M059J (cell line): ENCODE measurements at places on chromosomes 12 and 14. TPM values are rescaled to one million over a fixed set of nuclear protein-coding genes. Genes with fewer than 3 reads are reported as not detected.

Gene SLC25A47
- total RNA-seq, result not detected in 2 replicates

Gene KCNJ8
- total RNA-seq, result not detected in 2 replicates

Gene CEP290
- 8.8 and 26.8 TPM in 2 replicates for total RNA-seq

Gene NINJ2
- 0.81 TPM in 1 of 2 replicates, not detected in the other for total RNA-seq

Gene CMKLR1
- 0.05 TPM in 1 of 2 replicates, not detected in the other for total RNA-seq

Gene RPGRIP1
- not detected in 2 replicates for total RNA-seq

DNA sequence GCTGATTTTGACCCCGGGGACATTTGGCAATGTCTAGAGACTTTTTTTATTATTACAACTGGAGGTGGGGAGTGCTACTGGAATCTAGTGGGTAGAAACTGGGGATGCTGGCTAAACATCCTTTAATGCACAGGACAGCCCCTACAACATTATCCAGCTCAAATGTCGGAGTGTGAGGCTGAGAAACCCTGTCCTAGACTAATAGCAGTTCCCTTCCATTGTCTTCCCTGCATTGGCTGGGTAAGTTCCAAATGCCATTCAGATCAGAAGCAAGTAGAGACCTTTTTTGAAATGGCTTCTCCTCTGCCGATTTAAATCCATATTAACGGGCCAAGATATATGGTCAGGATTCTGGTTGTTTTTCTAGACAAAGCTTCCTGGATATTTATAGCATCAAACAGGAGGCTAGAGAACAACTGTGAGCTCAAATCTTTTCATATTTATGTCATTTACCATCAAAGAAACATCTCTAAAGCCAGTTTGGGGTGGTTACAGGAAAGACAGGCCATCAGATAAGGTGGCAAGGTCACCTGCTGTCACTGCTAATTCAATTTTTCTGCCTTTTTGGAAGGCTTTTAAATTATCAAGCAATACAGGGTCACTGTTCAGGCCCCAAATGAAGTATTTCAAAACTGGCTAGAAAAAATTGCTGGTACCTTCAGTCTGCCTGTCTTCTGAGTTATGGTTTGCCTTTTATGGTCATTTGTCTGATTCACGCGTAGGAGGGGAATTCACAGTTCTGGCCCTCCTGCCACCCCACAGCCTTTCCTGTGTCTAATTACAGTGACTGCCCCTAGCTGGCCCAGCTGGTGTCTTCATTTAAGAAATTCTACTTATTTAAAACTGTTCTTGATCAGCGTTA lies 20.1 kb upstream of the AKAP5 start:
- peak; percentile 84 for DNase-seq

GRCh38 chr12:12715459-12716150 lies 1.6 kb upstream of the CDKN1B start:
- DNase-seq, result peak; percentile 39

- no peak for DNase-seq
These were observed 60.8 kb upstream of the MED13L start for GRCh38 chr12:116338064-116338846.

DNA sequence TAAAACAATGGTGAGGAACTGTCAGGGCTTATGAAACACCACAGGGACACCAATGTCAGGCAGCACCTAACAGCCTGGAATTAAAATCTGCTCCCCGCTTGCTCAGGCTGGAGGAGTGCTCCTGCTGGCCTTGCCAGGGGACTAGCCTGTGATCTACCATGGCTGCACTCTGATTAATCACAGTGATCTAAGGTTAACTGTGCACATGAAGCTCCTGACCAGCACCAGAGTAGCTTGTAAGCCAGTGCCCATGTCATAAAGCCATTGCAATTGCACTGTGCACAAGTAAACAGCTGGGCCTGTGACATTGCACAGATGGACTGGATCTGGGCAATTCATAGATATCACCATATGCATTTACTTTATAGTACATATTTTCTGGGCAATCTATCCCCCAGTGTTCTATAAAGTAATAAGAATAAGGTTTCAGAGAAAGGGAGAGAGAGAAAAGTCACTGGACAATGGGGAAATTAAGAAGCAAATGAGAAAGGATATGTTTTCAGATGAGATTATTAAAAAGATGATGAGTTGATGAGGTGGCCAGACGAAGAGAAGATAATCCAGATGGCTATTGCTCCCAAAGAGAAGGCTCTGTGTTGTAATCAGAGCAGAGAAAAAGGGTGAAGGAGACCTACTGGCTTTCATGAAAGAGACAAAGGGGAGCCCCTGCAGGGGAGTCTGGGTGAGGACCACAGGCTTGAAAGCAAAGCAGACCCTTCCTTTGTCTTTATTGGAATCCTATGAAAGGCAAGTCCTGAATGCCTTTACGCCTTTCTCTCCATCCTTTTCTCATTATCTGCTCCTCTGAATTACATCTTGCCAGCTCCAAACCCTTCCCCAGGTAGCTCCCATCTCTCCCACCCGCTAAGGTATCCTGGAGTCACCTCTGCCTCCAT lies 145.8 kb downstream of the SLC38A6 start:
- DNase-seq, result no peak

- no peak for DNase-seq
These were observed 24.0 kb upstream of the GNG2 start for GRCh38 chr14:51836417-51836816.

DNA sequence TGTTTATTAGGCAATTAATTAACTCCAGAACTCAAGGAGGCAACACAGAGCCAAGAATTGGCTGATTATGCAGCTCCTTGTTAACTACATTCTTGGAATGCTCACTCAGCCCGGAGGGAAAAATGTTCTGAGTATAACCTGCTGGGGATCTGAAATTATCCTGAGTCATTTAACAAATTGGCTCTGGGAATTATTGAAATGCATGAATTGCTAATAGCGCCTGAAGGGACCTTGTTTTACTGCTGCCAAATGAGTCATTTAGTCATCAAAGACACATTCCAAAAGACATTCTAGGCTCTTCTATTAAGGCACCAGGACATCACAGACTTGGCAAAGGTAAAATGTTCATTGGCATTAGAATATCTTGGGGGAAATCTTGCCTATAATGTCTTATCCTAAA lies 13.0 kb downstream of the TMEM52B start:
- peak; percentile 94 for DNase-seq

GRCh38 chr12:93757792-93758694 lies 80.9 kb downstream of the CRADD start:
- no peak for DNase-seq

- no peak for DNase-seq
These were observed 117.2 kb upstream of the FZD10 start for GRCh38 chr12:130044991-130045621.

GRCh38 chr12:14723763-14724162 lies 27.4 kb upstream of the GUCY2C start:
- peak; percentile 49 for DNase-seq

GRCh38 chr14:99682809-99683618 lies 1.1 kb upstream of the CYP46A1 start:
- peak; percentile 58 for DNase-seq

DNA sequence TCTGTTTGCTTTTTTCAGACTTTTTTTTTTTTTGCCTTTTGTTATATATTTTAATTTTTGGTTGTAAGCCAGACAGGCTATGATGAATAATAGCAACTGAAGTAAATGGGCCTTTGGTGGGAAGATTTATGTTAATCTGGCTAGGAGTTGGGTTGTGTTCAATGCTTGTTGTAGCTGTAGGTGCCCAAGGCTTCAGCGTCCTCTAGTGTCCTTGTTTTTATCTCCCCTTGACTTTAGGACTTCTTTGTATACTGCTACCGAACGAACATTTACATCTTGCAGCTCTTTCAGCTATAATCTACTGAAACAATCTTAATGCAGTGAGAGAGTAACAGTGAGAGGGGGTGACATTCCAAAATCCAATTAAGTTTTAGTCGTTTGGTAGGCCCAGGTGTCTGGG lies 848.4 kb upstream of the FBXO33 start:
- peak; percentile 1 for DNase-seq

DNA sequence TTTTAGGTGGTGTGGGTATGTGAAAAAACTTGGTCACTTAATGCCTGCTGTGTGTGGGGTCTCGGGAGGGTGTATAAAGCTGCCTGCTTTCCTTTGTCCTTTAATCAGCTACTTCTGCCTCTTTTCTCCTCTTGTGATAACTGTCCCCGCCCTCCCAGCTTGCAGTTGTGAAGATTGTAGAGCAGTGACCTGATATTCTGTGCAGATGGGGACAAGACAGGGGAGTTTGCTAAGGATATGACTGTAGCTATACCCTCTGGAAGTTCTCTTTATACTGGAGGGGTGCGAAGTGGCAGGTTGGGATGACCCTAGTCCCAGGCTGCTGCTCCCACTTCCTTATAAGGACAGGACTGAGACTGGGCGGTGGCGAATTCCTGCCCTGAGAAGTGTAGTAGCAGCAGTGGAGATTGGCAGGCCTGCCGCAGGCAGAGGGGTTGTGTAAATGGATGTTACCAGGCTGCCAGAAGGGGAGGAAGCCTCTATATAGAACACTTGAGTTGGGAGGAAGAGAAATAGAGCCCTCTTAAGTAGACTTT lies 835 bp downstream of the MYL6 start:
- DNase-seq, result peak; percentile 82

DNA sequence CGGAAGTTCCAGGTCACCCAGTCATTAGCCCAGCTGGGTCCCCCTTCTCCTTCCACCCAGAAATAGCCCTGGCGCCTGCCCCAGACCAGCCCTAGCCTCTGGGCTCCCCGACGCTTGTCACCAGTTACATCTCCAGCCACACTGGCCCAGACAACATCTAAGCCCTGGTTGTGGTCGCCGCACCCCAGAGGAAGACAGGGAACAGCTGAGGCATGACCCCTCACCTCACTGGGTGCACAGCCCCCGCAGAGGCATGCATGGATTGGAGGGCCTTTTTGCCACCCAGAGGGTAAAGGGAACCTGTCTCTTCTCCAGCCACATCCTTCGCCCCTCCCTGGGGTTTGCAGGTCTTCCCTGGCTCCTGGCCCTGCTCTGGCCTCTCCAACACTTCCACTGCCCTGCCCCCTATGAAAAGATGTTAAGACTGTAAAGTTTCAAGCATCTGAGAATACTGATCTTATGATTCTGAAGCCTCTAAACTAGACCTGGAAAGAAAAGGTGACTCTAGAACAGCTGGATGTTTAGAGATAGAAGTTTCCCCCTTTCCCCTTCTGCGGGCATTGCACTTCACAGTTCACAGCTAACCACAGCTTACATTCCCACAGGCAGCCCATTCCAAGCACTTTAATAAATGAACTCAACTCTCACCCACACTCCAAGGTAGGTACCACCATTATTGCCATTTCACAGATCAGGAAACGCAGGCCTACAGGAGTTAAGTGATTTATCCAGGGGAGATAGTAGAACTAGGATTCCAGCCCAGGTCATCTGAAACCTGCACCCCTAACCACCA lies 14.7 kb downstream of the TMEM119 start:
- DNase-seq, result no peak

DNA sequence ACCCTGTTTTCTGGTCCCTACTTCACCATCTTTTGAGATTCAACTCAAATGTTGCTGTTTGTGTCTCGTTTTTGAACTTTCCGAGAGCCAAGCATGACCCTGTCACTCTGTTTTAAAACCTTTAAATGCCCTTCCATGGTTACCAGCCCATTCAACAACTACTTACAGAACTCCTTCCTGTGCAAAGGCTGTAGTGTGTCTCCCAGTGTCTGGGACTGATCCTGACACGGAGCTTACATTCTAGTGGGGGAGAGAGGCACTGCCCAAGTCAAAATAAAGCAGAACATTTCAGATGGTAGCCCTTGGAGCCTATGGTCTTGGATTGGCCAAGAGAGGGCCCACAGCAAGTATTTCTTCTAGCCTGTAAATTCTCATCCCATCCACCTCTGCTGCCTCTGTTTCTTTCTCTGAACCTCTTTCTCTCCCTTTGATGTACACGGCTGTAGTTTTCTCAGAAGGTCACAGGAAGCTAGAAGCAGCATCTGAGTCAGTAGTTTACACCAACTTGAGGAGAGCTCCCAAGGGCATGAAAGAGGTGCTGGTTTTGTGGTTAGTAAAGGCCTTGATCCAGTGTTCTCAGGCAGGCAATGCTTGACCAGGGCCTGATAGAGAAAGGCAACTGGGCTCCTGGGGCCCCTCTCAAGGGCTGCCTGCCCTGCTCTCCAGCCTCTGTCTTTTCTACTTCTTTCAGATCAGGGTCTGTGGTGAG lies 42.3 kb upstream of the SLC24A4 start:
- DNase-seq, result no peak
